Activated effector memory CD4-positive, alpha-beta T cell treated with Interleukin-2 at 50 U/mL for 16 hours (primary cell): ENCODE measurements at places on chromosomes 6 and 20.

GRCh38 chr20:63840405-63840828 lies 9.4 kb upstream of the ZBTB46 start:
- DNase-seq, result no peak

DNA sequence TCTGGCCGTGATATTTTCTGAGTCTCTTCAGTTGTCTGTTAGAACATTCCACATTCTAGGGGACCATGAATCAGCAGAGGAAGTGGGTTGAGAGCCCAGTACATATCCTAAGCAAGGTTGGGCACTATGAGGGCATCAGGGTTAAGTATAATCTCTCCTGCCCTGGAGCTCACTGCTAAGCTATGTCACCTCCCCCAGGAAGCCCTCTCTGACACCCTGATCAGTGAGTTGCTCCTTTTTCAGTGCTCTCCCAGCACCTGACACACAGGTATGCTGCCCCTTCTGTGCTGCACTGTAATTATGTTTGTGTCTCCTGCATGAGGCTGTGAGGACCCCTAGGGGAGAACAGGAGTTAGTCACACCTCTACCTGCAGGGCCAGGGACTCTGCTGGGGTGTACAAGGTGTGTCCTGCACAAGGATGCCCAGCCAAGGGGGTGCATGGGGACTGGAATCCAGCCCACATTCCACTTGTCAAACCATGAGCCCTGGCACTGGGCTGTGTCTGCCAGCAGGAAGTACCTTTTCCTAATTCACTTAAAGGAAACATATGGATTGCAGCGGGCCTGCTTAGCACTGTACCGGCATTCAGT lies 3.9 kb downstream of the RAB44 start:
- DNase-seq, result no peak

GRCh38 chr6:127821431-127821830 lies 79.4 kb downstream of the THEMIS start:
- no peak for DNase-seq

- DNase-seq, result no peak
These were observed 106.0 kb downstream of the ADGRG6 start for GRCh38 chr6:142407685-142408273.

- no peak for DNase-seq
These were observed 196.2 kb downstream of the PAX1 start for GRCh38 chr20:21901470-21902275.

- no peak for DNase-seq
These were observed 247.0 kb downstream of the ATXN1 start for GRCh38 chr6:16514249-16514648.

GRCh38 chr20:53828682-53829254 lies 235.1 kb upstream of the ZNF217 start:
- DNase-seq, result no peak
